ENCODE measurements at places on chromosomes 1 and 21. TPM values are rescaled to one million over a fixed set of nuclear protein-coding genes. Genes with fewer than 3 reads are reported as not detected.

The DONSON gene
- 5.9 TPM for total RNA-seq

The IGSF3 gene
- 1.1 TPM for total RNA-seq

The ALG14 gene
- 1.7 TPM for total RNA-seq

The KCNE2 gene
- total RNA-seq, result not detected

The ROR1 gene
- total RNA-seq, result 15.1 TPM

The LYPD8 gene
- total RNA-seq, result 0.35 TPM

The DENND2C gene
- 0.98 TPM for total RNA-seq

The OR10Z1 gene
- not detected for total RNA-seq

The NPPA gene
- not detected for total RNA-seq

The TNFAIP8L2 gene
- total RNA-seq, result not detected

The RGS16 gene
- 0.30 TPM for total RNA-seq

The AKR7A3 gene
- 0.15 TPM for total RNA-seq

The PSEN2 gene
- 30.0 TPM for total RNA-seq

The LIN28A gene
- 0.08 TPM for total RNA-seq

The RSPH1 gene
- total RNA-seq, result not detected

The DNALI1 gene
- total RNA-seq, result 3.2 TPM

The GJB4 gene
- total RNA-seq, result not detected

The ARMH1 gene
- 0.60 TPM for total RNA-seq

The HSPB7 gene
- 2.5 TPM for total RNA-seq

The NT5C1A gene
- total RNA-seq, result not detected

The MMEL1 gene
- not detected for total RNA-seq

The OR2T11 gene
- total RNA-seq, result not detected

Measured in smooth muscle cell of the coronary artery (primary cell).